ENCODE measurements at places on chromosomes 4 and X. TPM values are rescaled to one million over a fixed set of nuclear protein-coding genes. Genes with fewer than 3 reads are reported as not detected.

GRCh38 chr4:172546782-172547181 lies 621.8 kb upstream of the GALNT7 start:
- H3K27ac ChIP-seq = no peak overlapping the region
- H3K36me3 ChIP-seq = no peaks in the 10 kb centered on the region
- DNase-seq = no peak
- no peaks in the 10 kb centered on the region for H3K4me1 ChIP-seq

DNA sequence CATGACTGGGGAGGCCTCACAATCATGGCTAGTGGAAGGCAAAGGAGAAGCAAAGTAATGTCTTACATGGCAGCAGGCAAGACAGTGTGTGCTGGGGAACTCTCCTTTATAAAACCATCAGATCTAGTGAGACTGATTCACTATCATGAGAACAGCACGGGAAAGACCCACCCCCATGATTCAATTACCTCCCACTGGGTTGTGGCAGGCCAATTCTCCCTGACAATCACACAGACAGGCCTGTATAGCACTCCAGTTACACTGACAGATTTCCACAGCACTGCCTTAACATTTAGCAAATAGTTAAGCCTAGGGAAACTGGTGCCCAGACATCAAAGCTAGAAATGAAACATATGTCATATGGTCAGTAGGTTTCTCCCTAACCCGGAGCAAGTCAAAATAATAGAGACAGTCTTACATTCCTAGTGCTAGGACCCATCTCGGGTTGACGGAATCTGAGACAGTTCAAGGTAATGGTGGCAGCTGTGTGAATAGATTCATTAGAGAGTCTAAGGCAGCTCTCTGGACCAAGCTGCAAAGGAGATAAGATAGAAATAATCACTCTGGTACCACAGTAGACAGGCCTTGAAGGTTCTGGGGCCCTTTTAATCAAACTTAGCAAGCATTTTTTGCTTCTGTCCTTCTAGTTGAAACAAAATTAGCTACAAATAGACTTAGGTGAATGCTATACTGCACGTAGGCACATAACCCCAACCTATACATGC lies 9.4 kb upstream of the HERC5 start:
- no peak for DNase-seq
- H3K27me3 ChIP-seq = no peaks in the 10 kb centered on the region
- peaks cover 4% of the 10 kb centered on the region for H3K36me3 ChIP-seq
- no peak overlapping the region for H3K4me3 ChIP-seq

Gene F8A2
- total RNA-seq = 2.6 TPM

DNA sequence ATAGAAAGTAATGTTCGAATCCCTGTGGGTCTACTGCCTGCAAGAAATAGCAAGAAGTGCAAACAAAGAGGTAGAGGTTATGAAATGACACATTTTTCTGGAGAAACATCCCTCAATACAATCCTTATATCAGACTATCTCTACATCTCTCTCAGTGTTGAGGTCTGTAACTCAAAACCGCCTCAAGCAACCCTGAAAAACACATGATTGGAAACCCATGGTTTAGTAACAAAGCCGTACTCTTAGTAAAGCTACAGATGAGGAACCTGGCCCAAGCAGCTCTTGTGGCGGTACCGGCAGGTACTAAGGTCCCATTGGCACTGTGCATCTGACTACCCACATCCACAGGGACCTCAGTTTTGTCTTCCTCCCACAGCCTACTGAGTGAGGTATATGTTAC lies 53.9 kb downstream of the IRF2 start:
- no peaks in the 10 kb centered on the region for H3K27me3 ChIP-seq
- H3K36me3 ChIP-seq = peaks cover 61% of the 10 kb centered on the region
- no peak overlapping the region for H3K4me3 ChIP-seq
- no peak for DNase-seq

DNA sequence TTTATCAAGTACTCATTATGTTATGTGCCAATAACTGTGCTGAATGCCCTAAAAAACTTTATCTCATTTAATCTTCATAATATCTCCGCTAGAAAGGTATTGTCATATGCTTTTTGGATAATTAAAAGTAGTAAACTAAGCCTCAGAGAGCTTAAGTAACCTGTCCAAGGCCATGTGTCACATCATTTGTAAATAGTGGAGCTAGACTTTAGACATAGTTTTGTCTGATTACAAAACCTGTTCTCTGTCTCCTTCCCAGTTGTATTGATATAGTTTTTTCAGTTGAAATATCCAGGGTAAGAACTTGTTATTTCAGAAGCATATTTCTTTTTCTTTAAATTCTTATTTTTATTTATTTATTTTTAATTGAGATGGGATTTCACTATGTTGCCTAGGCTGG lies 66.7 kb downstream of the TENM3 start:
- no peak overlapping the region for H3K4me3 ChIP-seq
- H3K4me1 ChIP-seq = no peaks in the 10 kb centered on the region
- H3K36me3 ChIP-seq = no peaks in the 10 kb centered on the region
- no peak for DNase-seq
- H3K27ac ChIP-seq = no peak overlapping the region

Gene COX7B2
- not detected for total RNA-seq

- DNase-seq = no peak
- H3K36me3 ChIP-seq = no peaks in the 10 kb centered on the region
- no peak overlapping the region for H3K27ac ChIP-seq
- H3K4me3 ChIP-seq = no peak overlapping the region
- no peaks in the 10 kb centered on the region for H3K4me1 ChIP-seq
Observed at GRCh38 chr4:3668825-3669552, 97.2 kb upstream of the ADRA2C start.

Gene PDGFRA
- total RNA-seq = 60.1 TPM

DNA sequence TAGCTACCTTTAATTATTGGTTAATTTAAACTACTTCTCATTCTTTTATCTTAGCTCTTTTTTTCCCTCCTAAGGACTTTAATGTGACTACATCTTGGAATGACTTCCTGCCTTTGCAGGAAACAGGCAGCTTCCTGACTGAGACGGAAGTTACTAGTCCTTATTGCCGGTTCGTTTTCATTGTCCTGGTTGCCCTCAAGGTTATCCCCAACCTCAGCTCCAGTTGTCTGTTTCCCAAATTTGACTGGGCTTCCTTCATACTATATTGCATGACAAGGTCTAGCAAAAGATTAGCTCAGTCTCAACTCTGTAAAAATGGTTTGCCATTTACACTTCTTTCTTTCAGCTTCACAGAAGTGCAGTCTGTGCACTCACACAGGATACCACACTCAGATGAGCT lies 109.9 kb upstream of the DDX53 start:
- no peak overlapping the region for H3K4me3 ChIP-seq
- H3K27me3 ChIP-seq = no peaks in the 10 kb centered on the region
- peak; percentile 12 for DNase-seq
- no peak overlapping the region for H3K27ac ChIP-seq
- H3K36me3 ChIP-seq = no peaks in the 10 kb centered on the region

Gene RADX
- 4.8 TPM for total RNA-seq

DNA sequence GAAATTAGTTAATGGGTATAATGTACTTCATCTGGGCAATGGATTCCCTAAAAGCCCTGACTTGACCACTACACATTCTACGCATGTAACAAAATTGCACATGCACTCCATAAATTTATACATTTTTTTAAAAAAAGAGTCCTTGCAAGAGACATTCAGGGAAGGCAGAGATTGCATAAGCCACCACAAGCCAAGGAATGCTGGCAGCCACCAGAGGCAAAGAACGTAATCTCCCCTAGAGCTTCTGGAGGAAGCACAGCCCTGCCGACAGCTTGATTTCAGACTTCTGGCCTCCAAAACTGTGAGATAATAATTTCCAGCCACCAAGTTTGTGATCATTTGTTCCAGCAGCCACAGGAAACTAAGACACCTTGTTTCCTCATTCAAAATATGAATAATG lies 185.6 kb upstream of the GALNT7 start:
- H3K36me3 ChIP-seq = no peaks in the 10 kb centered on the region
- DNase-seq = no peak
- no peak overlapping the region for H3K27ac ChIP-seq
- no peak overlapping the region for H3K4me3 ChIP-seq
- no peaks in the 10 kb centered on the region for H3K4me1 ChIP-seq

DNA sequence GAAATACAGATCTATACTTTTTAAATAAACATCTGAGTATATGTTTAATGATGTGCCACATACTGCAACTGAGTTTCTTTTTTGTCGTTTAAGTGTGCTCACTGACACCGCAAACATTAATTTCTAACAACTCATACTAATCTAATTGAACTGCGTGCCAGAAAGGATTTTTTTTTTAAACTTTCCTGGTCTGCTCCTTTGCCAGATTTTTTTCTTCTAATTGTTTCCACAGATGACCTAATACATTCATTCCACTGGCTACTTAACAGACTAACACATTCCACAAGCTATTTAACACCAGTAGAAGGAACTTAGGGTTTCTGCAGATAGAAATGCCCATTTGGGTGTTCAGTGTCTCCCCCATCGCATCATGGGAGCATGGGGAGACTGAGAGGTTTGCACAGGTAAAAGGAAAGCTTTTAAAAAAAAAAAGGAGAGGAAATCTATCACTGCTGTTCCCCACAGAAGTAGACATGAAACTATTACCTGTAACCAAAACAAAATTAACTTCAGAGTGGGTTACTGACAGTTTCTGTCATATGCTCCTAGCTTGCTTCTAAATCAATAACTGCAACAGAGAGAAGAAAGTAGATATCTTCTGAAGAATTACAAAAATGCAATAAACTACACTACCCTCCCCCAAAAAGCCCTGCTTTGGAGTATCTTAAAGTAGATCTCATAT lies 31.6 kb downstream of the SH3KBP1 start:
- H3K27me3 ChIP-seq = no peaks in the 10 kb centered on the region
- no peak overlapping the region for H3K4me3 ChIP-seq
- H3K4me1 ChIP-seq = no peaks in the 10 kb centered on the region
- peak overlapping the region; percentile 62 for H3K27ac ChIP-seq

GRCh38 chr4:188819233-188819632 lies 680.0 kb downstream of the TRIML1 start:
- H3K4me1 ChIP-seq = no peaks in the 10 kb centered on the region
- no peak overlapping the region for H3K4me3 ChIP-seq
- H3K27me3 ChIP-seq = no peaks in the 10 kb centered on the region
- H3K27ac ChIP-seq = no peak overlapping the region
